NCI-H526 (cell line): ENCODE measurements at places on chromosomes 12 and 14.

DNA sequence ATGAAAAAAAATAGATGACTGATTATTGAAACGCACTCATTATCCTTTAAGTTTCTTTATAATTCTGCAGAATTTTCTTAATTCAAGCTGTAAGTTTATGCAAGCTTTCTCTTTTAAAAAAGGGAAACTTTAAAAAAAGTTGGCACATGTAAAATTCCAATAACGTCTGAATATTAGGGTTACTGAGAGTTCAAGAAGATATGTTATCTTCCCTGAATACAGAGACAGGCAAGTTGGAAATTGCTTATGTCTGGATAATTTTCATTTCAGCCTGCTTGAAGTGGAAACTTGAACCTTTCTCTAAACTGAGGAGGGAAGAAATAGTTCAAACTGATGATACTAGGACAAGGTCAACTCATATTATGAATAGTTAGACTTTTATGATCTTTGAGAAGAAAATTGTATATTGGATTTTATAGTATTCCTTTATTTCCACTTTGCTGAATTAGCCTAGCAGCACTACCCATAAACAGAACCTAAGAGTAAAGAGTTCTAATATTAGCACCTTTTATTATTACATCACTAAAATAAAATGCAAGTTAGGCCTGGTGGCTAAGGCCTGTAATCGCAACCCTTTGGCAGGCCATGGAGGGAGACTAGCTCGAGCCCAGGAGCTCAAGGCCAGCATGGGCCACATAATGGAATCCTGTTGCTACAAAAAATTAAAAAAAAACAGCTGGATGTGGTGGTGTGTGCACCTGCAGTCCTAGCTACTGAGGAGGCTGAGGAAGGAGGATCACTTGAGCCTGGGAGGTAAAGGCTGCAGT is 288.0 kb downstream of the TRHDE start:
- DNase-seq: no peak

- DNase-seq: no peak
Observed at GRCh38 chr12:39805651-39806050, 186.0 kb upstream of the ABCD2 start.

GRCh38 chr12:26768611-26769603 is 64.1 kb downstream of the ITPR2 start:
- DNase-seq: peak; percentile 72

DNA sequence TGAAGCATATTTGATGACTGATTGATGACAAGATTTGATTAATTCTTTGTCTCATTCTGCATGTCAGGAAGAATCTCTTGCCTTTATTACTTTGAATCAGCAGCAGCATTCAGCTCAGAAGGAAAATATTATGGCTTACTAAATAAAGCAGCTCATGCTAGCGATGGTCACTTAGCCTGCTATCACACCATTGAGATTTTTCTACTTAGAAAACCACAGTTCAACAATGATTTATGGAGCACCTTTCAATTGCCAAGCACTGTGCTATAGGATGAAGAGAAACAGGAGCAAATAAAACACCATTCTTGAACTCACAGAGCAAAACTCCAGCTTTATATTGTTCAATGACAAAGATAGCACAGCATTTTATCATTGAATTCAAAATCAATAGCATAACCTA is 197.7 kb downstream of the CPNE8 start:
- DNase-seq: no peak

- no peak for DNase-seq
Observed at GRCh38 chr14:92922883-92923743, at the start of gene CHGA. Gene CHGA (plus strand): TSS chr14:92923150. CDS start chr14:92923360, 210 bp downstream.

GRCh38 chr12:10716704-10717315 is 6.3 kb downstream of the YBX3 start:
- DNase-seq: no peak

DNA sequence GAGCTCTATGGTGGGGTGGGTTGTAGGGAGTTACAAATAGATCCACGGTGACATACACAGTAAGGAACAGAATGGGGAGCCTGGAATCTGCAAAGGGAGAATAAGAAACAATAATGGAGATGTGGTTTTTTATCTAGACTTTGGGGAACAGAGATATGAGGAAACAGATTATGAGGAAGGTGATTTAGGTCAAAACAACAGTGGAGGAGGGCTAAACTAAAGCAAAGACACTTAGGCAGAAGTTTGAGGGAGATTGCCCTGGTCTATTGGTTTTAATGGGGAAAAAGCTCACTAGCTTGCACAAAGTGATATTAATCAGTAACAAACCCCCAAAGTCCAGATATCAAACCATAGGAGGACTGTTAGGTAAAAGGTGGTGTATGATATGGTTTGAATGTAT is 144.5 kb upstream of the DYRK2 start:
- no peak for DNase-seq
